ENCODE measurements at places on chromosomes 16 and 17. TPM values are rescaled to one million over a fixed set of nuclear protein-coding genes. Genes with fewer than 3 reads are reported as not detected.

Gene TAC4
- total RNA-seq, result not detected

Gene SEZ6L2
- 0.74 TPM for total RNA-seq

Gene DHX38
- 46.0 TPM for total RNA-seq

Gene KRT33A
- not detected for total RNA-seq

Gene GRAPL
- total RNA-seq, result 13.8 TPM
